ENCODE measurements at places on chromosomes 2 and 18.

GRCh38 chr2:151691631-151692030, 42.6 kb downstream of the NEB start:
- no peak for DNase-seq

- no peak for DNase-seq
Measured at GRCh38 chr2:181789827-181790448, 101.6 kb upstream of the ITPRID2 start.

- DNase-seq, result peak; percentile 54
Measured at GRCh38 chr18:58615140-58616132, 13.5 kb downstream of the ALPK2 start.

- no peak for DNase-seq
Measured at GRCh38 chr18:13048061-13048595, 57.0 kb downstream of the CEP192 start.

DNA sequence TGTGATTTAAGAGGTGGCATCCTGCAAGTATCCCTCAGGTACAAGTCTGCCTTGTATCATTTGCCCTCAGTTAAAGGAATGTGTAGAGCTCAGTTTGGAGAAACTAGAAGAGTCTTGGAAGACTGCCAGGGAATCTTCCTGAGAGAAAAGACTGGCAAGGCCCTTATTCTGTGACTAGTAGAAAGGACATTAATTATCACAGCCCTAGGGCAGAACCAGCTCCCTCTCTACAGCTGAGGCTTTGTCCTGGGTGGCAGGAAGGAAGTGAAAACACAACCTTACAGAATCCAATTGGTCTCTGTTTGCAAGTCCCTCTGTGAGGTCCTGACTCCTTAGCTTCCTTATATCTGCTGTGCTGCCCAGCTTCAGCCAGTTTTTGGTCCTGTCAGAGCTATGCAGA, 385.9 kb upstream of the CYRIA start:
- DNase-seq, result no peak

DNA sequence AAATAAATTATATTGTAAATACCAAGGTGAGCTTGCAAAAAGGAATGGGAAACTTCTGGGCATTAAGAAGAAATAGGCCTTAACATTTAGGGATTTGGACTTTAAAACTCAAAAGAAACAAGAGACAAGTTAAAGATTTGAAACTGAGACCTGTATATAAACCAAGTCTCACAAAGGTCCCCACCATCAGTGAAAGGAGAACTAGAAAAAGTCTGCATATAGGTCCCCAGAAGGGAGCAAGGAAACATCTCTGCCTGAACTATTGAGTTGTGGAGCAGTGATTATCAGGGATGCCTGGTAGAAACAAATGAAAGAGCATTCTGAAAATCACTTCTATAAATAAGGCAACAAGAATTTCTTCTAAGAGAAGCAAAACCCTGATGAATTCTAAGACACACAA, 30.5 kb upstream of the ITGAV start:
- DNase-seq, result no peak

DNA sequence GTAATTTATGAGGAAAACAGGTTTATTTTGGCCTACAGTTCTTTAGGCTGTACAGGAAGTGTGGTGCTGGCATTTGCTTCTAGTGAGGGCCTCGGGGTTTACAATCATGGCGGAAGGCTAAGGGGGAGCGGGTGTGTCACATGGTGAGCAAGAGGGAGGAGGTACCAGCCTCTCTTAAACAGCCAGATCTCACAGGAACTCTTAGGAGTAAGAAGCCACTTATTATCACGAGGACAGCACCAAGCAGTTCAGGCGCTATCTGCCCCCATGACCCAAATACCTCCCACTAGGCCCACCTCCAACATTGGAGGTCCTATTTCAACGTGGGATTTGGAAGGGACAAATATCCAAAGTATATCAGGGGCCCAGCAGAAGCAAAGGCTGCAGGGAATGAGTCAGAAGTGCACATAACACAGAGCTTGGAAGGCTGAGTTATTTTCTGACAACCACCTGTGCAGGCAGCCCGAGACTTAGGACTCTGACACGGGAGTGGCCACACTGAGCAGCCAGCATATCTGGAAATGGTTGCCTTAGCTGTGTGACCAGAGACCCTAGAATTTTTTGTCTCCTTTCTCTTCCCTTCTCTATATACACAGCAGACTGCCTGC, 170.9 kb downstream of the PRPF40A start:
- no peak for DNase-seq

GRCh38 chr2:130728549-130729316, at the start of gene GPR148:
Gene GPR148 (plus strand): TSS chr2:130729070. CDS start chr2:130729152, 82 bp downstream.
- DNase-seq, result no peak

- no peak for DNase-seq
Measured at GRCh38 chr18:27249933-27250332, 64.8 kb upstream of the CHST9 start.

- no peak for DNase-seq
Measured at GRCh38 chr2:11187731-11188130, 32.5 kb downstream of the SLC66A3 start.

DNA sequence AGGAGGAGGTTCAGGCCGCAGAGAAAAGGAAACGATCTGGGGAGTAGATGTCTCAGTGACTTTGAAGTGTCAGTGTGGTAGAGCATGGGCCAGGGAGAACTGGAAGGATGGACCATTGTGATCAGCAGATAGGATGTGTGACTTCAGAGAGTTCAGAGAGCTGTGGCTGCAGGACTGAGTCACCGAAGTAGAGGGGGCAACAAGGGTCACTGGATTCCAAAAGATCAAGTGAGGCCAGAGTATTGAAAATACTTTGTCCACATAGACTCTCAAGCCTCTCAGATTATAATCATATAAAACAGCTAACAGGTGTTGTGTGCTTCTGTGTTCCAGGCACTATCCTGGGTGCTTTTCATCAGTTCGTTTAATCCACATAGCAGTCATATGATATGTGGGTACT, 99.4 kb downstream of the CRIM1 start:
- no peak for DNase-seq

GRCh38 chr2:114248648-114249047, 193.8 kb upstream of the DPP10 start:
- DNase-seq, result no peak

DNA sequence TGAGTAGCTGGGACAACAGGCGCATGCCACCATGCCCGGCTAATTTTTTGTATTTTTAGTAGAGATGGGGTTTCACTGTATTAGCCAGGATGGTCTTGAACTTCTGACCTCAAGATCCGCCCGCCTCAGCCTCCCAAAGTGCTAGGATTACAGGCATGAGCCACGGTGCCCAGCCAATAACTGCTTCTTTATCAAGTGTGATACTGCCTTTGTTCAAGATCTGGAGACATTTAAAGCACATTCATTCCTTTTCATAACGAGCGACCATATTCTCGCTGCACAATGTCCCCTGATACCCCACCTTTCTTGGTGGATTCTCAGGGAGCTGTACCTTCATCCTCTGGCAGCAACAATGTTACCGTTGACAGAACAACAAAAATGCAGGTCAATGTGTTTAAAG, 75.4 kb downstream of the PIEZO2 start:
- no peak for DNase-seq

GRCh38 chr18:33836564-33836963, 258.5 kb downstream of the ASXL3 start:
- DNase-seq, result no peak

GRCh38 chr2:85887566-85888019, 1.2 kb downstream of the ST3GAL5 start:
- peak; percentile 52 for DNase-seq

GRCh38 chr2:126979039-126980003, 80.6 kb downstream of the TEX51 start:
- DNase-seq, result no peak

DNA sequence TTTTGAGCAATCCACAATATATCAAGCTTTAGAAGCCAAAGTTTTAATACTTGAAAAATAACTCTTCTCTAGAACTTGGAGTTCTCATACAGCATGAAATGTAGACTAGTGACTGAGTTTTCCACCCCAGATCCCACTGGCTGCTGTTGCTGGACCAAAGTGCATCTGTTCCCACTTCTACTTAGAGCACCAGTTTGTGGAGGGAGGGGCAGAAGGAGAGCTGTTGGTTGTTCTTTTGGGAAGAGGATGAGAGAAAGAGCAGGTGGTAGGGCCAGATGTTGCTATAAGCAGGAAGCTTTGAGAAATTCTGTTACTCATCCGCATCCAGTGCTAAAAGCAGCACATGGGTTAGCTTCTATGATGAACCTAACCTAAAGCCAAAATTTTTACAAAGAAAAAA, 59.0 kb downstream of the MBD2 start:
- DNase-seq, result no peak
